Activated T-cell treated with anti-CD3 and anti-CD28 coated beads, Interleukin-2, amount 50 U/mL, for 72 hours (primary cell): ENCODE measurements at places on chromosomes 16 and 17. TPM values are rescaled to one million over a fixed set of nuclear protein-coding genes. Genes with fewer than 3 reads are reported as not detected.

Gene KCNG4
- not detected for total RNA-seq

Gene EXOC3L1
- not detected for total RNA-seq

Gene BIRC5
- total RNA-seq: 78.9 TPM

Gene STRADA
- total RNA-seq: 77.7 TPM

Gene GLYR1
- 54.9 TPM for total RNA-seq
